ENCODE measurements at places on chromosomes 2 and 18.

- no peak for DNase-seq
Measured at GRCh38 chr18:41756141-41756540, 198.9 kb upstream of the PIK3C3 start.

DNA sequence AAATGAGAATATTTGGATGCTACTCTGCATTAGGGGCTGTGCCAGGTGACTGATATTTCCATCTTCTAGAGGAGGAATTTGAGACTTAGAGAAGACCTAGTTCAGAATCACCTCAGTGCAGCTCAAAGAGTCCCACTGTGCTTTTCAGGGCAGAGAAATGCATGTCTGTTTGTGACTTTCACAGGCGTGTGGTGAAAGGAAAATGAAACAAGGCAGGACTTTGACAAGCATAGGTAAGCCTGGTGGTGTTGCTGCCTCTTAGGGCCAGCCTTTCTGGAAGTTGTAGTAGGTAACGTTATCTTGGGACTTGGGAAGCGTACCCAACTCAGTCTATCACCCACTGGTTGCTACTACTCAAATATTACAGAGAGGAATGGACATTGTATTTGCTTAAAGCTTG, 2.6 kb downstream of the GPR39 start:
- DNase-seq: no peak

DNA sequence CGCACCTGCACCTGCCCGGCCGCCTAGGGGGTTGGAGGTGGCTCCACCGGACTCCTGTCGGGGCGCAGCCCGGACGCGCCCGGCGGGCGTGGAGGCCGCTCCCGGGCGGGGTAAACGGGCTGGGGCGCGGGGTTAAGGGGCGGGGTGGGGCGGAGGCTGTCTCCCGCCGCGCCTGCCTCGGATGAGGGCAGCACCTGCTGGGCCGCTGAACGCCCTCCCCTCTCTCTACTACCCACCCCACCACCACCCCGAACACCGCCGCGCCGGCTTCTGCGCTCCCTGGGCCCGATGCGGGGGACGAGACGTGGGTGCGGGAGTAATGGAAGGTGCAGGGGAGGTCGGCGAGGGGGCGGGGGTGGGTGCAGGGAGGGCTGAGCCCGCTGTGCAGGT, 224.8 kb upstream of the ID2 start:
- no peak for DNase-seq

DNA sequence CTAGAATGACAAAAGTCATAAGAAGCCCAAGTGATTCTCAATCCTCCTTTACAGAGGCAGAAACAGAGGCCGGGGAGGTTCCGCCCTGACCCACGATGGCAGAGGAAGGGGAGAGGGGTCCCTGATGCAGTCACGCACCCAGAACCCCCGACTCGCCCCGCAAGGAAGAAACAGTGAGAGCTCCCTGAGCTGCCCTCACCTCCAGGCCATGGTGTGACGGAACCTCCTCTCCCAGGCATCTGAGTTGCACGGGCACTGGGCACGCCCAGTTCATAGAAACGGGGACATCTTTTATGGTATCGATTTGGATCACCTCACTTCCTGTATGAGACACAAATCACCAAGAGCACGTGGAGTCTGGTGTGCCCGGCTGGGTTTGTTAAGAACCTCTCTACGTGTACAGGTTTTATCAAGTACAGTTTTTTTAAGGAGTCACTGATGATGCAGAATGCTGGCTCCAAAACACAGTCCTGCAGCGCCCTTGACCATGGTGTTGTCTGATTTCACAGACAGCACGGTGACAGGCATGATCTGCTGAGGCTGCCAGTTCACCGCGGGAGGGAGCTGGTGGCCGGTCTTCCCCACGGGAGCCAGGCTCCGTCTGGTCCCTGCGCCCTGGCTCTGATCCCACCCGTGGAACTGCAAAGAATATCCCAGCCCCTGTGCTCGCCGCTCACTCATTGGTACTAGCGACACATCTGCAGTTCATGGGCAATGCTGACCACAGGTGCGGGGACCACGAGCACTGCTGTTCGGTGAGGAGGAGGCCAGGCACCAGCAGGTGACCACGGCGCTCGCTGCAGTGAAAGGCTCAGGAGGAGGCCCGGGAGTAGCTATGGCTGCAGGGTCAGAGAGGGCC, 35.6 kb downstream of the PXDN start:
- no peak for DNase-seq

DNA sequence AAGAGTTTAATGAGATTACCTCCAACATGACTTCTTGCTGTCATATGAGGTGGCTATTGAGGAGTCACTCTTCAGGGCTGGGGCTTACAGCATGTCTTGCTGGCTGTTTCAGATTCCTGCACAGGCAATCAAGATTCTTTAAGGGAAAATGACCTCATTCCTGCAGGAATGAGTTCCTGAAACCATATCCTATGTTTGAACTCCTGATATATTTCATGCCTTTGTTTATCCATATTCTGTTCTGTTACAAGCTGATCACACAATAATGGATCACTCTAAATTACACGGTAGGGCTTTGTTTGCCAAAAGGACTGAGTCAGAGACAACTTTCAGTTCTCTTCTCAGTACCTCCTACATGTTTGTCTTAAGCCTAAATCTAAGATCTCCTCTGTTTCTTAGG, 879.8 kb upstream of the PIK3C3 start:
- DNase-seq: peak; percentile 69

GRCh38 chr2:148887350-148888002, 12.4 kb downstream of the KIF5C start:
- DNase-seq: no peak

- no peak for DNase-seq
Measured at GRCh38 chr2:112026509-112026908, 28.6 kb upstream of the TMEM87B start.

- no peak for DNase-seq
Measured at GRCh38 chr2:29837925-29838324, 83.5 kb downstream of the ALK start.

- no peak for DNase-seq
Measured at GRCh38 chr2:219737270-219737691, 109.9 kb downstream of the SLC4A3 start.

GRCh38 chr2:203814661-203815540, 52.7 kb upstream of the CTLA4 start:
- peak; percentile 85 for DNase-seq

DNA sequence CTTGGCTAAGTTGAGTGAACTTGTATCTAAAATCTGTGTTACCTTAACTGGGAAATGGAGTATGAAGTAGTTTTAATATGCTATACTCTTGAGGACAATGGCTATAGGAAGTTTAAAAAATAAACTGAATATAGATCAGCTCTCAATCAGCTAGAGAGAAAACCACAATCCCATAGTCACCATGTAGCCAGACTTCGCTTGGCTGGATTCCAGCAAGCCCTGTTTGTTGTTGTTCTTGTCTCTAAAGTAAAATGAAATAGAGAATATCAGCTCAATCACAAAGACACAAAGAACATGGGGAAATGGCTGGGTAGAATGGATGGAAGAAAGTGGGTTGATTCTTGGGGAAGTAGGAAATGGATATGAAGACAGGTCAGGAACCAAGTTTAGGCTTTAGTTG, 234.9 kb downstream of the PHLPP1 start:
- DNase-seq: no peak

DNA sequence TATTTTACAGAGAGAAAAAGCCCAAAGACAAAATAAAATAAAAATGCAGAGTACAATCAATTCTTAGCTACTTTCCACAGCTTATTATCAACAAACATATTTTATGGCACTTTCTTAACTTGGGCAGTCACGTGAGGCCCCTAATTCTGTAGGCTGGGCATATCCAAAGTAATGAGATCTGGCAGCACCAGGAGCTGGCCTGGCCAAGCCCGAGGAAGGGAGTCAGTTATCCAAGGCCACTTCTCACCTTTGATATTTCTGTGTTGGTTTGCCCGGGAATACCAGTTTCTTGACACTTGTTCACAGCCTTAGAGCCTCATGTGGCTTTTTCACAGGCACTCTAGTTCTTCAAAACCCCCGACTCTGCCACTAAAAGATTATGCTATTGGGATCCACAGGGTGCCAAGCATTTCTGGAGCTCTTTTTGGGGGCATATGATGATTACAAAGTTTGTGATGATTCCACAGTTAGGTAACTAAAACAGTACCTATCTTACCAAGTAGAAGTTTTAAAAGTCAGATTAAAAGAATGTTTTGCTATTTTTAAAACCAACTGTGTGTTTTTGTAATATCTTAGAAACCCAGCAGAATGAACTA, 90.4 kb downstream of the MEP1B start:
- DNase-seq: no peak

GRCh38 chr2:104864280-104865095, 10.6 kb downstream of the POU3F3 start:
- DNase-seq: no peak

- no peak for DNase-seq
Measured at GRCh38 chr2:144331674-144332355, 188.1 kb downstream of the ZEB2 start.

DNA sequence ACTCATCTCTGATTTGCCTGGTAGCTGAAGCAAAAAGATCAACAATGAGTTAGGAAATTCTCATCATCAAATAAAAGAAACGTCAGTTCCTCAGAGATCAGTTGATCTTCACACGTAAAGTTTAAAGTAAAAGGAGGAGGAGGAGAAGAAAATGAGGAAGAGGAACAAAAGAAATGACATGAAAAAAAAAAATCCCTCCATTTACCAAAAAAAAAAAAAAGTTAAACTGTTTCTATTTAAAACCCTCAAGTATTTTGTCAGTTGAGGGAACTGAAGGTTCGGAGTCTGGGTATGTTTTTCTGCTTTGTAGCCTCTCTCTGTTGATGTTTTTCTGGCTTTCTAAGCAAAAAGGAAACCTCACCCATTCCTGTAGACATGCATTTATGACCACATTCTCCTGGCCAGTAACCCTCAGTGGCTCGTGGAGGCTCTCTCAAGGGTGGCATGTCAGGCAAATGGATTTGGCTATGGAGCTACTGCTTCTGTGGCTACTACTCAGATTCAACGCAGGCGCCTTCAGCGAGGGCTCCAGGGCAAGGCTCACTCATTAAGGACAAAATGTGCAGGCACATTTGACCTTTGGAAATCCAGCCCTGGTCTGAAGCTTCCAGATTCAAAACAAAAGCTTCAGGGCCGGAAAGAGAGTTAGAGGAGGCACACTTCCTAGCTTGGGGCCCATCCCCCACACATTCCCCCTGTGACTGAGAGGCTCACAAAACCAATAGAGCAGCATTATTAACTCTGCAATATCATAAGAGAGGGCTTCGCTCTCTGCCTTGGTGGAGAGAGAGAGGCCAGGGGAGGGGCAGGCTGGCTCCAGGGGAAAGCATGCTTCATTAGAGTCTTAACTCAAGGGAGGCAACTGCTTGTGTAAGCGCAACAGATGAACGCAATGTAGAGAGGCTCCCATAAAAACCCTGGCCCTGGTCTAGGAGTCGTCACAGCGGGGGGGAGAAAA, 22.3 kb downstream of the KLF7 start:
- peak; percentile 91 for DNase-seq

GRCh38 chr2:46188041-46188716, 109.0 kb upstream of the EPAS1 start:
- DNase-seq: no peak

DNA sequence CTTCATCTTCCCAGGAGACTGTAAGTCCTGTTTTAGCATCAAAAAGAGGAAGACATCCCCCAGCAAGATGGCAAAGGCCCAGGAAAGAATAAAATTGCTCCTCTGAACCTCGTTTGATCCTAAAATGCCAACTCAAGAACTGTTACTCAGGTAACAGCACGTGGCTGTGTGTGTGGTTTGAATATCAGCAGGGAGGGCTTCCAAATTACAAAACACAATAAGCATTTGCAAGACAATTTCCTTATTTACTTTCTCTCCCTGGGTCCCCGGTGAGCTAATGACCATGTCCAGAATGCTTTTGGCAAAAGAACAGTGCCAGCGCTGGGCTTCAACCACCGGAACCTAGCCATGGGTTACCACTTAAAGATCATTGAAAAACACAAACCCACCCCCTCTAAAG, 163.6 kb downstream of the C1D start:
- peak; percentile 24 for DNase-seq

GRCh38 chr2:85678794-85679672, 11.0 kb upstream of the SFTPB start:
- peak; percentile 67 for DNase-seq

GRCh38 chr18:49225160-49225559, 235.3 kb downstream of the DYM start:
- DNase-seq: peak; percentile 73

GRCh38 chr2:12304564-12305171, 412.1 kb upstream of the TRIB2 start:
- peak; percentile 78 for DNase-seq

DNA sequence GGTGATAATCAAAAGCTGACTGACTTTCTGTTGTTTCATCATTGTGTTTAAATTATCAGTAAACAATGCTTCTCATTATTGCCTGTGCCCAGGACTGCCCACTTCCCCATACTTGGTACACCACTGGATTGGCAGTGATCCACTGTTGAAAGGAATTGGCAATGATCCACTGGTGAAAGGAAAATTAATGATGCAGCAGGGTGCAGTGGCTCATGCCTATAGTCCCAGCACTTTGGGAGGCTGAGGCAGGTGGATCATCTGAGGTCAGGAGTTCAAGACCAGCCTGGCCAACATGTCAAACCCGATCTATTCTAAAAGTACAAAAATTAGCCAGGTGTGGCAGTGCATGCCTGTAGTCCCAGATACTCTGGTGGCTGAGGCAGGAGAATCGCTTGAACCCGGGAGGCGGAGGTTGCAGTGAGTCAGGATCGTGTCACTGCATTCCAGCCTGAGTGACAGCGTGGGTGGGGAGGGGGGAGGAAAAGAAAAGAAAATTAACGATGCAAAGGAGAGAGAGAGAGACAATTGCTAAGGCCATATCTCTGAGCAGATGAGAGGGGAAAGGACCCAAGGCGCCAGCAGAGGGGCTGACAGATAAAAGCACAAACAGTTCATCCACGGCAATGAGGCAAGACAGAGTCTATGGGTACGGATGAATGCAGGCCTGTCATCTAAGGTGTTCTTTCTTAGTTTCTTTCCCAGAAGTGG, 10.2 kb upstream of the GTF2A1L start:
- DNase-seq: peak; percentile 52

DNA sequence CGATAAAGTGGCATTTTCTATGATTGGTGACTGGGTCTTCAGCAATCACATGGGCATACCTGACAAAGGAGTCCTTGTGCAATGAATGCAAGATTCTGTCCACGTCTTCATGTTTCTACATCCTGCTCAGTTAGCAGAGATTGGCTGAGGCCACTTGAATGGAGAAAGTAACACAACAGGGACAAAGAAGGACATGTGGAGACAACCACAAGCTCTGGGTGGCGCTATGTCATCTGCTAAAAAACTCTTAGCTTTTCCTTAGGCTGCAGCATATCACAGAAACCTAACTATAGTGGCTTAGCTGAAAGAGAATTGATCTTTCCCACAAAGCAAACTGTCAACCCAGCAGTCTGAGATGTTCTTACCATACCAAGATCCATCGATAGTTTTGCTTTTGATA, 1109.7 kb downstream of the SOCS6 start:
- no peak for DNase-seq

- DNase-seq: no peak
Measured at GRCh38 chr18:21805771-21806366, 65.3 kb downstream of the MIB1 start.

- DNase-seq: no peak
Measured at GRCh38 chr2:33342705-33343104, 133.7 kb upstream of the RASGRP3 start.

GRCh38 chr18:9617006-9617542, 2.7 kb upstream of the PPP4R1 start:
- DNase-seq: peak; percentile 46
